ENCODE measurements at places on chromosomes 2 and 18. TPM values are rescaled to one million over a fixed set of nuclear protein-coding genes. Genes with fewer than 3 reads are reported as not detected.

Gene CABLES1
- 3.1 TPM for total RNA-seq

Gene EFHD1
- total RNA-seq: 26.3 TPM

Gene ANKRD53
- total RNA-seq: 0.54 TPM

Gene TUBA4B
- total RNA-seq: not detected

Gene PSMA8
- 0.14 TPM for total RNA-seq

Gene WNT10A
- not detected for total RNA-seq

Gene RUFY4
- total RNA-seq: not detected

Gene RNF125
- total RNA-seq: 5.6 TPM

DNA sequence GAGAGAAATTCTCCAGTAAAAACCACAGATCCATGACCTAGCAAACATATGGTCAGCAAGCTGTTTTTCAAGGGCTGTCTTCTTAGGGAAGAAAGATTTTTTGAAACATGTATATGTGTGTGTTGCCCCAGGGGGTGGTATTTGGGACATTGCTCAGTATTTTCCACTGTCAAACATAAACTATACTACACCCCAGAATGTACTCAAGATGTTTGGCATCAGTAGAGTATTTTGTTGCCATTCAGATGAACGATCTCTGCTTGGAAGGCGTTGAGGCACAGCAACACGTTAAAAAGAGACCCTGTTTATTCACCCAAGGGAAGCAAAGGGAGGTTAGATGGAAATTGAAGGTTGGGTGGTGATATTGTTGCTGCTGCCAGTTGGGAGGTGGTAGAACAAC lies 30.0 kb downstream of the EEF1B2 start:
- no peak for DNase-seq

DNA sequence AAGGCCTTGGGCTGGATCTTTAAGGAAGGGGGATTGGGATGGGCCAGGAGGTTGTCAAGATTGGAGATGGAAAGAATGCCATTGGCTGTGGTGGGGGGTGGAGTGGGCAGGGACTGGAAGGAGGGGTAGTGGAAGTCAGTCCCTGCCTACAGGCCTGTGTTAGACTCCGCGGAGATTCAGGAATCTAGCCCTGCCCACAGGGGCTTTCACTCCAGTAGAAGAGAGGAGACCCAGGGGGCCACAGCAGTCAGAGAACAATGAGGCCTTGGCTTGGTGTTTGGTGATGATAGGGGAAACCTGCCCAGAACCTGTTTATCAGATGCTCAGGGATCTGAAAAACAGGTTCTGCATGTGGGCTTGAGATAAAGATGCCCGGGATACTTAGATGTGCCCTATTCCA lies 6.1 kb downstream of the STEAP3 start:
- DNase-seq: no peak

- DNase-seq: no peak
Measured at GRCh38 chr2:217807753-217808152, 195.0 kb downstream of the TNS1 start.

- DNase-seq: no peak
Measured at GRCh38 chr2:206433686-206434085, 9.6 kb upstream of the ADAM23 start.

DNA sequence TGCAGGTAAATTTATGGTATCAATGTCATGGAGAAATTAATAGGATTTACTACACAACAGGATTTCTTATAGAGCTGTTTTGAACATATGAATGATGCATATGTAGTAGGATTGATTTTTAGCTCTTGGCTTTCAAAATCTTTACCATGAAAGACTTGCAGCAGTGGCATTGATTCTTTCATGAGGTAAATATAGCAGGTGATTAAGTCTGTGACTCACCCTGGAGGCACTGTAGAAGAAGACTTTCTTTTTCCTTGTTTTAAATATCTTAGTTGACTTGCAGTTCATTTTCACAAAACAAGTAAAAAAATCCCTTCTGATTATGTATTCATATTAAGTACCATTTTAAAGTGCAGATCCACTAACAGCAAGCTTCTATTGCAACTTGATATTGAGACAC lies 463.0 kb downstream of the FBXO15 start:
- DNase-seq: no peak

- DNase-seq: no peak
Measured at GRCh38 chr2:121095257-121096080, 189.5 kb downstream of the TFCP2L1 start.

- no peak for DNase-seq
Measured at GRCh38 chr2:73109431-73110167, 3.1 kb downstream of the RAB11FIP5 start.

GRCh38 chr2:238789317-238789806 lies 58.5 kb upstream of the TWIST2 start:
- no peak for DNase-seq

DNA sequence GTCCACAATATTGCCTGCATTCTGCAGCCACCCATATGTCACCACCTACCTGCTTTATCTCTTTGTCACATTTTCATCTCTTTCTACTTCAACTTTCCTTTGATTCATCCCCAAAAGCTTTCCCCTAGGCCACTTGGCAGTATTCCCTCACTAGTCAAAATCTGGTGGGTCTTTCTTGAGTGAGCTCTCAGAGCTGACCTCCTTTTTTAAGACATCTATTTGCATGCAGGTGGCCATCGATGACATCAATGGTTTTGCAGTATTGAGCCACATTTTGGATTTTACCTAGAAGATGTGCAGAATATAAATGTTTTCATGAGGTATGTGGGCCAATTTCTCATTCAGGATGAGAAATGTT lies 133.4 kb upstream of the REG3A start:
- no peak for DNase-seq
